ENCODE measurements at places on chromosomes 16 and 17.

DNA sequence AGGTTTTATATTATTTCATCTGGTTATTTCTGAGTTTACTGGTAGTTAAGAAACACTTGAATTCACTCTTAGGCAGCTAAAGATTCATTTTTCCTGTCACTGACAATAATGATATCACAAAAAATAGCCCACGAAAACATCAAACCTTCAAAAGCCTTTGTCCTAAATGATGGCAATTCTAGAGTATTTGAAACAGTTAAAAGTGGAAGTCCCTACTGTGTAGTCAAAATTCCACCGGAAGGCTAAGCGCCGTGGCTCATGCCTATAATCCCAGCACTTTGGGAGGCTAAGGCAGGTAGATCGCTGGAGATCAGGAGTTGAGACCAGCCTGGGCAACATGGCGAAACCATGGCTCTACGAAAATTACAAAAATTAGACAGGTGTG lies 103.5 kb downstream of the HIC1 start:
- no peak for DNase-seq

GRCh38 chr17:48530887-48531272 lies at the start of gene HOXB1:
TSS of gene HOXB1 (minus strand) at chr17:48531011. CDS start at chr17:48530904, 107 bp downstream.
- DNase-seq: no peak

GRCh38 chr17:76353004-76353598 lies 615 bp downstream of the PRPSAP1 start:
- DNase-seq: no peak

DNA sequence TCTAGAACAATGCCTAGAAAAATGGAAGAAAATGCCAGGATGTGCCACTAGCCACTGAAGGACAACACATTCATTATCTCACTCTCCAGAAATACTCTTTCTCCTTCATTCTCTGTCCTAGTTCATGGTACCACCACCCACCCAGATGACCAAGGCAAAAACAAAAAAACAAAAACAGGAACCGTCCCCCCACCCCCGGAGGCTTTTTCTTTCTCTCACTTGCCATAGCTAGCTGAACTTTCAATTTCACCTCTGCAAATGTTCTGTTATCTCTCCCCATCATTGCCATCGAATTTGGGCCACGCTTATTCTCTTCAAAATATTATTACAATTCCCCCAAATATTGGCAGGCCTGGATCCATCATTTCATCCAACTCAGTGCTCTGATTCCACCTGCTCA lies 49.0 kb downstream of the SOX9 start:
- DNase-seq: no peak

DNA sequence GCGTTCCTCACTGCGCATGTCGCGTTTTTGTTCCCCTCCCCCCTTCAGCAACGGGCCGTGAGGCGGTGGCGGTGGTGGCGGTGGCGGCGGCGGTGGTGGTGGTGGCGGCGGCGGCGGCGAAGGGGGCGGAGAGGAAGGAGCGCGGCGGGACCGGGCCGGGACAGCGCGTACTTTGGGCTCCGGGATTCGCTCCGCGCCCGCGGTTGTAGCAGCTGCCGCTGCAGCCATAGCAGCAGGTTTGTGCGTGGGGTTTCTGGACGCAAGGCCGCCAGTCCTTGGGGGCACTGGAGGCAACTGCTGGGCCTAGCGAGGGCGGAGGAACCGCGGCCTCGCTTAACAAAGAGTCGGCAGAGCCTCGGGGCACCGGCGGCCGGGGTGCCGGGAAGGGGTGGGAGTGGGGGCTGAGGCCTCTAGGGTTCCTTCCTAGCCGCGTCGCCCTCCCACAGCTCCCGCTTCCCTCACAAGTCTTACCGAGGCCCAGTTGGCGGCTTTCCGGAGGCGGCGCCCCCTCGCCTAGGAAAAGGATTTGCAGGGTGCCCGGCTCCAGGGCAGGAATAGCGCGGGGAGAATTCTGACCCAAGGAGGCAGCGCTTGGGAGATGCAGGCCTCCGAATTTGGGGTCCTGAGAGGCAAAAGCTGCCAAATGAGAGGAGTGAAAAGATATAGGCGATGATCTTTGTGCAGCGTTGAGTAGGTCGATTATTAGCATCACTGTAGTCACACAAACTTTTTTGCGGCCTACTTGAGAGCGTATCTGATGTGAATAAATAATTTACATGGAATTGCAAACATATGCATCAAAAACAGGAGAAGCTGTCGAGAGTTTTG lies at the start of gene DDX42:
DDX42 (plus strand) TSS at position 30 of the 828 bp plus-strand sequence. CDS start 12,880 bp downstream, outside the sequence.
- no peak for DNase-seq

DNA sequence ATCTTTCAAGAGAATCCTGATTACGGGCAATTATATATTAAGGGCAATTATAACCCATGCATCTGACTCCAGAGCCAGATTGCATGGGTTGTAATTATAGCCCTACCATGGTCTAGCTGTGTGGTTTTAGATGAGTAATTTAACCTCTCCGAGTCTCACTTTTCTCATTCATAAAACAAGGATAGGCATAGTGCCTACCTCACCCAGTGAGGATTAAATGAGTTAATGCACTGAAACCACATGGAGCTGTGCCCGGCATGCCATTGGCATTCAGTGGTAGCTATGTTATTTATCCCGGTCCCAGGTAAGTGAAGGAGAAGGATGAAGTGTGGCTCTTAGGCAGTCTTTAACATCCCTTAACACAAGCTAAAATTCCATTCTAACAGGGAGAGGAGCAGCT lies 6.3 kb downstream of the SNX20 start:
- DNase-seq: no peak

DNA sequence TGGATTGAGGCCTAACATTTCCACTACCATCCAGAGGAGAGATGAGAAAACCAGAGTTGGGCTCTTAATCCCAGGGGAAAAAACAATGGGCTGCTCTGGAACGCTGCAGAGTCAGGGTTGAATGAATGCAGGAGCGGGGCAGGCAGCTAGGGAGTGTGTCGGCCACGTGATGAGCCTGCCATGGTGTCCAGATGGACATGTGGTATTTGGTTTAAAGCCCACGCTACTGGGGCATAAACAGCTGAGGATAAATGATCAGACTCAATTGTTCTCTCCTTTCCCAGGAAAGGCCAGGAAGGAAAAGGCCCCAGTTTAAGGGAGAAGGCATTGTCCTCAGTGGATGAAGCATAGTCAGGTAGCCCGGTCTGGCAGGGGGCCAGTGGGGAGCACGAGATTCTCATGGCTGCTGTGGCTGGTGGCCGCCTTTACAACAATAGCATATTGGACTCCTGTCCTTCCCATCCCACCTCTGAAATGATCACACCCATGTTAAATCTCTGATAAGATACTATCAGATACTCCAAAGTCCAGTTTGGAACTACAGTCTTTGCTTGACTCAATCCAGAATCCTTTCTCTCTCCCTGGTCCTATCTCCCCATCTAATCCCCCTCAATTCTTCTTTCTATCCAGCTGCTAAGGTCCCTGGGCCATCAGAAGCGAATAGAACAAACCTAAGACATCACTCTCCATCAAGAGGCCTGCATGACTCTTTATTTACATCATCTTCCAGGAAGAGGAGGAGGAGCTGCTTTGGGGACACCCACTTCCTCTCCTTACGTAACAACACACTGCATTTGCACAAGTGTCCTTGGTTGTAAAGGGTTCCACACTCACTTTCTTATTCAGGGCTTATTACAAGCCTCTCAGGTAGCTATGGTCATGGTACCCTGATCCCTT lies 20.4 kb downstream of the CA4 start:
- DNase-seq: no peak

GRCh38 chr16:78490847-78491246 lies 391.4 kb downstream of the WWOX start:
- no peak for DNase-seq

DNA sequence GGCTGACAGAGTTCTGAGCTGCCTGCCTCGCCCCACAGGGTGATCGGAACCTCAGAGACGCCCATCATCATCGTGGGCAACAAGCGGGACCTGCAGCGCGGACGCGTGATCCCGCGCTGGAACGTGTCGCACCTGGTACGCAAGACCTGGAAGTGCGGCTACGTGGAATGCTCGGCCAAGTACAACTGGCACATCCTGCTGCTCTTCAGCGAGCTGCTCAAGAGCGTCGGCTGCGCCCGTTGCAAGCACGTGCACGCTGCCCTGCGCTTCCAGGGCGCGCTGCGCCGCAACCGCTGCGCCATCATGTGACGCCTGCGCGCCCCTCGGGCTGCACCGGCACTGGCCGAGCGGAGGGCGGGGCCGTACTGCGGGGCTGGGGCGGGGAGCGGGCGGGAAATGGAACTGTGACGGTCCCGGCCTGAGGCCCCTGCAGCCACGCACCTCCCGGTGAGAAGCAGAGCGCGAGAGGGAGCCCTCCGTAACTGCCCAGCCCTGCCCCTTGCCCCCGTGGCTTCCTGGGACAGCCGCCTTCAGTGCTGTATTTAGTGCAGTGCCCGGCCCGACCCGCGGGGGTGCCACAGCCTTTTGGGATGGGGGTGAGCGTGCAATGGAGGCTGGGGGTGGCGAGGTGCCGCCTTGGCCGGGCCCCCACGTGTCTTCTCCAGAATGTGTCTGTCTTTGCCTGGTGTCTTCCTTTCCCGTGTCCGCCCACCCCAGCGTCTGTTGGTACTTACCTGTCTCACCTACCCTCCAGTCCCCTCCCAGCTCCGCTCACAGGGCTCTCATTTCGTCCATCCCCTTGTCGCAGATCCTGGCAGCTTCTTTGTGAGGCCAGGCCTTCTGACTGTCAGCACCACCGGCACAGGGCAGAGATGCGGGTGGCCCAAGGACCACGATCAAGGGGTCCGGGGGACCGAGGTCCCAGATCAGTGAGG lies 9.8 kb downstream of the RASL10B start:
- no peak for DNase-seq

GRCh38 chr17:6453279-6454024 lies 9.2 kb downstream of the PIMREG start:
- no peak for DNase-seq

DNA sequence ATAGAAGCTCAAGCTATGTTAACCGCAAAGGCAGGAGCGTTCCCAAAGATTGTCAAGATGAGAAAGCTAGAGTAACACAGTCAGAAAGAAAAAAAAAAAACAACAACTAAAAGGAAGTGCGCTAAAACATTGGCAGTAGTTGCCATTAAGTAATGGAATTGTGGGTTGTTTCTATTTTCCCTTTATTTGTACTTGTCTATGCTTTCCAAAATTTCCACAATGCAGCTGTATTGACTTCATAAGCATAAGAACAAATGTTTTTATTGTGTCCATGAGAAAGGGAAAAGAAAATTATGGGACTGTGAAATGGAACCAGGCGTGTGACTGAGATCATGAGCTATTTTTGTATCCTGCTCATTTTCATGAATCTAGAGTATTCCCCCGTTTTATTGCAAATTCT lies 153.4 kb downstream of the TMEM114 start:
- no peak for DNase-seq

DNA sequence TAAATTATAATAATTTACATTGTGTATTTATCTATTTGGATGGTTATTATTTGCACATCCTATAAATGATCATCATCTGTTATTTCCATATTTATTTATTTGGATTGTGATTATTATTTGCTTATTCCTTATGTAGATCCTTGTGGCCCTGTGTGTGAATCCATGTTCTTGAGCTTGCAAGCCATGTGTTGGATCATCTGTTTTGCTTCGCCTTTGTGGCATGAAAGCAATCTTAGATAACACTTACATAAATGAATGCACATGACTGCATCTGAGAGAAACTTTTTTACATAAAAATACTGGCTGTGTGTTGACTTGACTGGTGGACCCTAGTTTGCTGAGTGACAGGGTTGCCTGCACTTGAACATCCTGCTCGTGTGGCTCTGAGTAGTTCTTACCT lies 1024.5 kb upstream of the RBFOX1 start:
- DNase-seq: no peak

DNA sequence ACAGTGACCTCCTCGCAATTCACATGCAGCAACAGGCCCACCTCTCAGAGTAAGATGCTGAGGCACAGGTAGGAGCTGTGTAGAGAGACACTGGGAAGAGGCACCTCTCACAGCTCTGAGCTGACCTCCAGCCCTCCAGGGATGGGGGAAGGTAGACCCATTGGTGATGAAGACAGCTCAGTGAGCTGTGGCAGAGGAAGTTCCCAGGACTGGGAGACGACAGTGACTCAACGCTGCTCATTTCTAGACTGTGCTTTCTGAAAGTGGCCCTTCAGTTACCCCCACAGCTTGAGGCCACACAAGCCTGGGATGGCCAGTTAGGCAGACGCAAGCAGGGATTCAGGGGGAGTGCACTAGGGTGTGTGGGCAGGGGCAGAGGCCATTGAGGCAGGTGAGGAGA lies 2073.2 kb downstream of the TP53TG3F start:
- DNase-seq: no peak

GRCh38 chr17:37737081-37737480 lies 7.8 kb downstream of the HNF1B start:
- DNase-seq: no peak

DNA sequence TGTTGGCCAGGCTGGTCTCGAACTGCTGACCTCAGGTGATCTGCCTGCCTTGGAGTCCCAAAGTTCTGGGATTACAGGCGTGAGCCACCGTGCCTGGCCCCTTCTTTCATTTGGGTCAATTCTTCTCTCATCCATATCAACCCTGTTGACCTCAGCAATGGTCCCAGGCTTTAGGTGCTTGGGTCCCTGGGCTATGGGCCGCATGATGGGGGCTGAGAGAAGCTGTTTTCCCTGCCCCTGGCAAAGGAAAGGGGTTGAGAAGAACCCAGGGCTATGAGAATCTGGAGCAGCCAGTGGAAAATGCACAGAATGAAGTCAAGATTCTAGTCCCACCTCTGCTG lies 90.2 kb upstream of the TOB1 start:
- DNase-seq: no peak

DNA sequence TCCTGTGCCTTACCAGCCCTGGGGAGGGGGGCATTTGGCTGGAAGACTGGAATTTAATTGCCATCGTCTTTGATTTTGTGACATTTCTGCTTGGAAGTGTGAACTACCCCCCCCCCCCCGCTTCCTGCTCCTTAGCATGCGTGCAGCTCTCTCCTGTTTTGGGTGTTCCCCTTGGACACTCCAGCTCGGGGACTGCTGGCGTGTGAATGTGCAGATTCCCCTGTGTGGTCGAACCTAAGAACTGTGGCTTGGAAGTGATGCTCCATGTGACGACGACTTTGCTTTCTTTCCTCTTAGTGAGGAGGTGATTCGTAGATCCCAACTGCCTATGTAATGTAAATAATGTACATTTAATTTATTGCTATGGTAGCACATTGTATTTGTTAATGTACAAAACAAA lies 26.1 kb downstream of the OR1D5 start:
- DNase-seq: no peak

DNA sequence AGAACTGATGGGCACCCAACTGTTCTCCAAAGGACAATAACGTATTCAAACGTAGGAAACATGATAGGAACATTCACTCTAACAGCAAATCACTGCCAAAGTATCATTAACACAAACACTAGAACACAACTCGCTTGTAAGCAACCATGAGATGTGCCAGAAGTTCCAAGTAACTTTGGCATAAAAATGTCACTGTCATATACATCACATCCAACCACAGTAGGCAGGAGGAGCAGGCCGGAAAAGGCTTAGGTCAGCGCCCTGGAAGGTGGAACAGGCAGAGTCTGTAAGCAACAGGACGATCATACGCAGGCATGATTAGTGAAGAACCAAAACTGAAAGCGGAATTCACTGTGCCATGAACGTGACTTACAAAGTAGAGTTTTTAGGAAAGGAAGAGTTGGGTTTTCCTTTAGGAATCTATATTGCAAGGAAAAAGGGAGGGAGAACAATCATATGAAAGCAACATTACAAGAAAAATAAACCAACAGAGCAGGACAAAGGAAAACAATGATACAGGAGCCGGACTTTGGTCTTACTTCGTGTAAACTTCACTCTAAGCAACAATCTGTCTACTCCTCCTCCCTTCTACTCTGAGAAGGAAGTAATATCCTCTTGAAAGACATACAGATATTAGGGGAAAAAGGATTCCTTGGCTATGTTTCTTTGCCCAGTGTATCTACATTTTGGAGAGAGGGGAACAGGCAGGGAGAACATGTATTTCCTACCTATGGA lies 52.3 kb downstream of the YWHAE start:
- DNase-seq: peak; percentile 26
